ENCODE measurements at places on chromosomes 2 and 18. TPM values are rescaled to one million over a fixed set of nuclear protein-coding genes. Genes with fewer than 3 reads are reported as not detected.

GRCh38 chr2:102433973-102434654 is 11.2 kb downstream of the IL18RAP start:
- no peaks in the 10 kb centered on the region for H3K36me3 ChIP-seq
- H3K4me3 ChIP-seq, result no peak overlapping the region
- H3K27ac ChIP-seq, result no peak overlapping the region
- no peak for DNase-seq

DNA sequence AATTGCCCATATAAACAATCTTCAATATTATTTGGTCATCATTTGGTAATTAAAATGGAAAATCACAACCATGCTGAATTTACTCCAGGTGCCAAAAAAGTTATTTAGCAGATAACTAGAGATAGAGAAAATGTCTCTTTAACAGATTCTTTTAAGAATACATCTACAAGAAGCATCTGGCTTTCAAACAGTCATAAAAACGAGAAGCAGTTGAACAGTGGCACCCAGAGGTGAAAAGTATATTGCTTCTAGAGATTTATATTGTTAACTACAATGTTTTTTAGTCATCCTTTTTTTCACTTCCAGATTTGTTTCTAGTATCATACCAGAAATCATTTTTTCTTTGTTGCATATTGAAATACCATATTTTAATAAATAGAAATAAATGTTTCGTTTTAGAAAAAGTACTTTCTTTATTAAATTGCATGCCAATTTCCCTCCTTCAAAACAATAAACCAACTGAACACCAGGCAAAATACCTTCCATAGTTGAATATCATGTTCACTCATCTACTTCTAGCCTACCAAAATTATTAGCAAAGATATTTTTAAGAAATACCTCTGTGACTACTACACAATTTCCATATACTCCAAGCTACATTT is 65.4 kb upstream of the HNRNPA3 start:
- no peak for DNase-seq
- no peak overlapping the region for H3K27ac ChIP-seq
- peaks cover 20% of the 10 kb centered on the region for H3K27me3 ChIP-seq
- no peak overlapping the region for H3K4me3 ChIP-seq
- H3K4me1 ChIP-seq, result peaks cover 5% of the 10 kb centered on the region
- H3K36me3 ChIP-seq, result no peaks in the 10 kb centered on the region

DNA sequence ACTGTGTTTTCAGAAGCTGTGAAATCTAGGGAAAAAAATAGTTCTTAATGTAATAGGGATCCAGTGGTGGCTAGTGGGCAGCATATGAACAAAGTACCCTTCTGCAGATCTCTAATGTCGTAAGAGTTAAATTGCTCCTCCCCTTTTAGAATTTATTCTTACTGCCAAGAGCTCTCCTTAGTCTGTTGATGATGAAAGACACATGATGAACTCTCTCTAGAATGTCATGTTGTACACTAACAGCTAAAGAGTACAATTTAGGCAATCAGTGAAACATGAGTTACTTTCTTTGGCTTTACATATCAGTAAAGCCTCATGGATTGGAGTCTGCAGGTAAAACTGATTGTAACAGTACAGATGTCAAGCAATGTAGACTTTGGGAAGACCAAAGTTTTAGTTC is 84.2 kb downstream of the SLC39A10 start:
- no peak for DNase-seq
- no peaks in the 10 kb centered on the region for H3K4me1 ChIP-seq
- H3K27me3 ChIP-seq, result no peaks in the 10 kb centered on the region
- no peak overlapping the region for H3K4me3 ChIP-seq
- peaks cover 63% of the 10 kb centered on the region for H3K36me3 ChIP-seq

DNA sequence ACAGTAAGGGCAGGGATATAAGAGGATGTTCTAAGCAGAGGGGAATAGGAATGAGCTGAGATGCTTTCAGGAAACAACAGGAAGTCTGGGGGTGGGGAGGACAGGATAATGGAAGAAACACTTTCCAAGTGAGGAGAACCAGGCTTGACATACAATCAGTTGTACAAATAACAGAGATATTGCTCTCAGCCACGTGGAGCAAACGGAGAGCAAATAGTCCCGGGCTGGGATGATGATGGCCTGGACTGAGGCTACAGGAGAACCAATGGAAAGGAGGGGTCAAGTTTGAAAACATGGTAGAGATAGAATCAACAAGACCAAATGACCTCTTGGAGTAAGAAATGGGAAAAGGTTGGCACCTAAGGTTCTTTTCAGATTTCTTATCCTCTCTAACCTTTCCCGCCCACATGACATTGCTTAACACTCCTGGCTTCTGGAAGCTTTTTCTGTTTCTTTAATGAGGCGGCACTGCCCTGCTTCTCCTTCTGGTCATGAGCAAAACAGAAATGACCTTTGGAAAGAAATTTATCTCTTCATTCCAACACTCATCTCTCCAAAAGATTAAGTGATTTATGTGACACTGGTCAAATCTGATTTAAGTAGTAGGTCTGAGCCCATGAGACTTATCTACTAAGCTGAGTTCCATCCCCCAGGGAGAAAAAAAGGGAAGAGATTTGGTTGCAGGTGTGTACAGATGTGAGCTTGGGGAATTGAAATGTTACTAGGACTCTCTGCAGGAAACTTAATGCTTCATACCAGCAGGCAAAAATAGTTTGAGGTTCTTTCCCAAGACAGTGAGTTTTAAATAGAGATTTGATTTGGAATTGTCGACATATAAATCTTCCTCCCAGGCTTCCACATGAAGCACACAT is 442.9 kb upstream of the HNRNPA3 start:
- H3K36me3 ChIP-seq, result no peaks in the 10 kb centered on the region
- H3K4me1 ChIP-seq, result no peaks in the 10 kb centered on the region
- H3K27me3 ChIP-seq, result peaks cover 2% of the 10 kb centered on the region
- DNase-seq, result no peak
- H3K4me3 ChIP-seq, result no peak overlapping the region

DNA sequence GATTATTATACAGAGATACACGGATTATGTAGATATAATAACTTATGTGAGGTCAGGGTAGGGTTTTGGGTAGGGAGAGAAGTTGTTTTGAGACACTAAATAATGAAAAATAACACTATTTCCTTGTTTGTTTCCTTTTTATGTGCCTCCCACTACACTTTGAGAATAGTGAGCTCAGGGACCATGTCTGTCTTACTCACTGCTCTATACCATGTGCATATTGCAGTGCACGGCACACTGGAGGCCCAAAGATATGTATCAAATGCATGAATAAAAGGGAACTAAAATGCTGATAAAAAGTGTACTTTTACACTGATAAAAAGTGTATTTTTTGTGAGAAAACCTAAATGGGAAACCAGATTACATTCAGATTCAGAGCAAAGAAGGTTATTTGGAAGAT is 151.4 kb upstream of the NABP1 start:
- H3K4me1 ChIP-seq, result no peaks in the 10 kb centered on the region
- no peak for DNase-seq
- peaks cover 2% of the 10 kb centered on the region for H3K27me3 ChIP-seq

- no peak overlapping the region for H3K4me3 ChIP-seq
- H3K36me3 ChIP-seq, result no peaks in the 10 kb centered on the region
- DNase-seq, result no peak
- H3K4me1 ChIP-seq, result peaks cover 1% of the 10 kb centered on the region
- no peak overlapping the region for H3K27ac ChIP-seq
- H3K27me3 ChIP-seq, result peaks cover 10% of the 10 kb centered on the region
These were observed 64.1 kb downstream of the DTNA start for GRCh38 chr18:34773961-34774766.

DNA sequence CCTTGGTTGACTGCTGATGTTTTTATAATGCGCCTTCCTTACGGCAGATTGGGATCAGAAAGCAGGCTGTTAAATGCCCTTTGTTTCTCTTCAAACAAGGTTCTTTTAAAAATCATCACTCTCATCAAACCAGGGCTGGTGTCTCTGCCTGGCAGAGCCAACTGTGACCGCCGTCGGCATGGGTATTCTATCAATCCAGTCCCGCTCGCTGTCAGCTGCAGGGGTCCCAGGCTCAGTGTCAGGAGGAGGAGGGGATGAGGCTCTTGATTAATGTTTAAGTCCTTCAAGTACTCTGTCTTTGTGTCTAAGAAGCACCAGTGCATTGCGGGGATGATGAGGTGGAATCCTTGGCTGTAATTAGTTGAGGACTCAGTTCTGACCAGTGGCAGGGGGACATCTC is 348.1 kb downstream of the RNF144A start:
- no peak for DNase-seq
- H3K4me3 ChIP-seq, result no peak overlapping the region
- H3K4me1 ChIP-seq, result peaks cover 6% of the 10 kb centered on the region
- no peak overlapping the region for H3K27ac ChIP-seq

DNA sequence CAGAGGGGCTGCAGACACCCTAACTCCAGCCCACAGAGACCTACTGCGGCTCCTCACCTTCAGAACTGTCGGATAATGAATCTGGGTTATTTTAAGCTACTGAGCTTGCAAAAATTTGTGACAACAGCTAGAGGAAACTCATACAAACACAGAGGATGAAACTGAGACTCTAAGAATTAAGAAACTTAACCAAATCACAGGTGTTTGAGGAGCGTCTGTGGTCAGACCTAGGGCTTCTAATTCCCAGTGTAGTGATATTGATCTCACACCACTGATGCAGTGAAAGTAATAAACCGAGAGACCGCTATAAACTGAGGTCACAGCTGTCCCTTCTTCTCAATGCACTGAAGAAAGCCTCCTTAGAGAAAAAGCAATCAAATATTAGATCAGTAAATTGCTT is 110.1 kb downstream of the RGPD3 start:
- peaks cover 13% of the 10 kb centered on the region for H3K27me3 ChIP-seq
- H3K4me1 ChIP-seq, result no peaks in the 10 kb centered on the region
- no peak for DNase-seq
- no peak overlapping the region for H3K27ac ChIP-seq
- peaks cover 3% of the 10 kb centered on the region for H3K36me3 ChIP-seq
- H3K4me3 ChIP-seq, result no peak overlapping the region

DNA sequence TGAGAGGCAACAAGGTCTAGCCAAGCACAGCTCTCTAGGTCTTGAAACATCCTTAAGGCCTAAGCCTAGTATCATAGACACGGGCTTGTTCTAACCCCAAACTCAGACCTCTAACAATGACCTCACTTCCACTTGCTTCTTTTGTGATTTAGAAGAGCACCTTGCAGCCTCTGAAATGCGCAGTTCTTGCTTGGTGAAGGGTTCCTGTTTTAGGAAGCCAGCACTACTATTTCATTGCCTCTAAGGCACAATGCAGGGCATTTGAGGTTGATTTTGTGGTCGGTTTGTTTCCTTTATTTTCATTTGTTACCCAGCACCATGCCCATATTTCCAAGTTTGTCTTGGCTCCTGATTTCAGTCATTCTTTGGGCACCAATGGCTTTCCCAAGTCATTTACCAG is 117.0 kb upstream of the CYP1B1 start:
- DNase-seq, result no peak
- peaks cover 6% of the 10 kb centered on the region for H3K4me1 ChIP-seq
- no peak overlapping the region for H3K27ac ChIP-seq

DNA sequence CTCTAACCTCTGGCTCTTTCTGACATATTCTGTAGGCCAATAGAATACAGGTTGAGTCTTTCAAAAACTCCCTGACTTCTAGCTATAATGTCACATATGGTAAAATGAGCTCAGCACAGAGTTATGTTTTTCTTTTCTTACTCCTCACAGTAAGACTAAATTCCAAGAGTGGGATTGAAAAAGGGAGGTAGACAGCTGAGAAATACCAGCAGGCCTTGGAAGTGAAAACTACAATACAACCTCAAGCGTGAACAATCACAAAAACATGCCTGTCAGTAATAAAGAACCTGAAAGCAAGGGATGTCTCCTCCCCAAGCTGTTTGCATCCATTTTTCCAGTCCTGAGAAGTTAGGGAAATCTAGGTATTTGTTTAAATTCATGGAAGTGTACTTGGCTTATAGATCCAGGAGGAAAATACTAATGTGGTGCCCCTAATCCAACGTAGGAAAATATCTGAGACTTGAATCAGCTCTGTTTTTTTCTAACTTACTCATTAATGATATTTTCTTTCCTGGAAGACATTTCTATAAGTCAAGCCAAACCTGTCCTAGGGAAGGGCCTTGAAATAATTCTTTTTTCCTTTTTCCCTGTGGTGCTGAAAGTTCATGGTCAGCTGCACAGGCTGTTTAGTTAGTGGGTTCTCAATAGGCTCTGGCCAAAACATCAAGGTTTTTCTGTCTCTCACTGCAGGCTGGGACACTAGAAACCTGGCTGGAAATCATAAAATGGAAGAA is 167.9 kb upstream of the SPATS2L start:
- H3K27me3 ChIP-seq, result no peaks in the 10 kb centered on the region
- no peak for DNase-seq
- H3K27ac ChIP-seq, result no peak overlapping the region
- no peaks in the 10 kb centered on the region for H3K4me1 ChIP-seq

DNA sequence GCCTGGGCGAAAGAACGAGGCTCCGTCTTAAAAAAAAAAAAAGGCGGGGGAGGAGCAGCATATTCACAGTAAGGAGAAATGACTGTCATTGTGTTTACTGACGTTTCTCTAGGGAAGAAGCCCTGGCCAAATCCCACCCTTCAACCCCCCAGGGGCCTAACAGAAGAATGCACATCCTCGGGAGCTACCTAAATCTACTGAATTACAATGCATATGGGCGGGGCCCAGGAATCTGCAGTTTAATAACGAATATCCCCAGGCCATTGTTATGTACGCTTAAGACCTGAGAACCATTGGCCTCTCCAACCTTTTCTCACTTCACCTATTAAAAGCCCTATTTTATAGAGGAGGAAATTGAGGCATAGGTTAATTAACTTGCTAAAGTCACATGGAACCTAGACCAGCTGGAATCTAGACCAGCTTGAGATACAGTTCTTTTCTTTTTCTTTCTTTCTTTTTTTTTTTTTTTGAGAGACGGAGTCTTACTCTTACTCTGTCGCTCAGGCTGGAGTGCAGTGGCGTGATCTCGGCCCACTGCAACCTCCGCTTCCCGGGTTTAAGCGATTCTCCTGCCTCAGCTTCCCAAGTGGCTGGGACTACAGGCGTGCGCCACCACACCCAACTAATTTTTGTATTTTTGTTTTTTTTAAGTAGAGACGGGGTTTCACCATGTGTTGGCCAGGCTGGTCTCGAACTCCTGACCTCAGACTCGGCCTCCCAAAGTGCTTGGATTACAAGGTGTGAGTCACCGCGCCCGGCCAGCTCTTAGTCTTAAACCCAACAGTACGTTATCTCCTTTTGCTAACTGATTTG is 708 bp upstream of the RIF1 start:
- no peak for DNase-seq
- no peaks in the 10 kb centered on the region for H3K27me3 ChIP-seq
- H3K4me1 ChIP-seq, result peaks cover 8% of the 10 kb centered on the region
- no peaks in the 10 kb centered on the region for H3K36me3 ChIP-seq
- peak overlapping the region; percentile 99 for H3K4me3 ChIP-seq

DNA sequence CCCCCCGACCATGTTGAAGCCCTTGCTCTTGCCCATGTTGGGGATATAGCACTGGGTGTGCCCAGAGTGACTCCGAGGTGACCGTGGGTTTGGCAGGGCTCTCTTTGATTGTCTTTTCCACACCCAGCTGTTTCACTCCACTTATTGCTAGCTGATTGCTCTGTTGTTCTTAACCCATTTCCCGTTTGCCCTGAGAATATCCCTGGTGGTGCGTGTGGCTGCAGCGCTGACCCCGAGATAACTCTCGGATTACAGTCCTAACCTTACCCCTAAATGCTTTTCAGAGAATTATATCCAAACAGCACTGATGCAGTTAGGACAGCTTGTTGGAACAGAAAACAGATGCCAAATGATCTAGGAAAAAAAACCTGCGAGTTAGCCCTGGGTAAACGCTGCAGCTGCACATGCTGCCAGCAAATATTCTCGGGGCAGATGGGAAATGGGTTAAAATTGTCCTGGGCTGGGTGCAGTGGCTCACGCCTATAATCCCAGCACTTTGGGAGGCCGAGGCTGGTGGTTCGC is 34.3 kb upstream of the SNORC start:
- no peak overlapping the region for H3K4me3 ChIP-seq
- peak overlapping the region; percentile 77 for H3K27ac ChIP-seq
- DNase-seq, result no peak
- peaks cover 17% of the 10 kb centered on the region for H3K4me1 ChIP-seq
- peaks cover 19% of the 10 kb centered on the region for H3K36me3 ChIP-seq
- no peaks in the 10 kb centered on the region for H3K27me3 ChIP-seq

Gene TEX261
- total RNA-seq, result 58.1 TPM

Gene RGPD4
- total RNA-seq, result 0.83 TPM

Measured in naive thymus-derived CD8-positive, alpha-beta T cell (primary cell).